ENCODE measurements at places on chromosomes 16 and 17. TPM values are rescaled to one million over a fixed set of nuclear protein-coding genes. Genes with fewer than 3 reads are reported as not detected.

The GLG1 gene
- 108 TPM for total RNA-seq

The SPNS3 gene
- not detected for total RNA-seq

The COASY gene
- 26.0 TPM for total RNA-seq

GRCh38 chr17:62763891-62764600, 44.1 kb downstream of the MARCHF10 start:
- DNase-seq = no peak

DNA sequence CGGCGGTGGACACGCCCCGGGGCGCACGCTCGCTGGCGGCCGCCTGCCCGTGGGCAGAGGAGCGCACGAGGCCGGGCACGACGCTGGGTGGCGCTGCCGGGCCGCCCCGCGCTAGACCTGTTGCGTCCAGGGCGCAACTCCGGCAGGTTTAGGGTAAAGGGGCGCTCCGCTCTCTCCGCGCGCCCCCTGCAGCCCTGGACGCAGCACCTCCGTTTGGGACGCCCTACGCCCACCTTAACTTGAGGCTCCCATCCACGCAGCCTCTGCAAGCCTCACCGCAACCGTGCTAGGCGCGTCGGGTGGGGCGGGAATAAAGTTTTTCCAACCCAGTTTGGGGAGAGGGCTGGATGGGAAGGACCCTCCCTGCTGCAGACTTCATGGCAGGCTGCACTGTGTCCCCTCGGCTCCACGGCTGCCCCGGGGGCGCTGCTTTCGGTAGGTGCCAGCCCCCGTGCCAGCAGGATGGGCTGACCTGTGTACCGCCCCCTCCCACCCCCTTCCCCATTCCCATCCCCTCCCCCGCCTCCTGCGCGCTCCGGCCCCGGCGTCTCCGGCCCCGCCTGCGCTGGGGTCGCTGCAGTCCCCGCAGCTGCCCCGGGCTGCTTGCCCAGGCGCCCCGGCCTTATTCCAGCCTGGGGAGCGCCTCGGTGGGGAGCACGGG, at the start of gene SYT17:
Gene SYT17 (plus strand): TSS at position 531 of the 661 bp plus-strand sequence. CDS start 407 bp downstream, outside the sequence.
- peak; percentile 39 for DNase-seq

DNA sequence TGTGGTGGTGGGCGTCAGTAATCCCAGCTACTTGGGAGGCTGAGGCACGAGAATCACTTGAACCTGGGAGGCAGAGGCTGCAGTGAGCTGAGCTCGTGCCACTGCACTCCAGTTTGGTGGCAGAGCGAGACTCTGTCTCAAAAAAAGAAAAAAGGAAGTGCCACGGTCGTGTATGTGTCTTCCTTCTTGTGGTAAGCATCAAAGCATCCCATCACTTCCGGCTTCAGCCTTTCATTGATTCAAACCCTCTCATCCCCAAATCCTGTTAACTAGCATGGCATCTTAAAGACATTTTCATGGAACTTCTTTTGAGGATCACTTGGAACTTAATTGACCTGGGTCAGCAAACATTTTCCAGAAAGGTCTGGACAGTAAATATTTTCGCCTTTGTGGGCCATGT, 126.2 kb downstream of the CPPED1 start:
- DNase-seq = no peak

- peak; percentile 96 for DNase-seq
Measured at GRCh38 chr16:81401035-81401950, 43.3 kb upstream of the CMIP start.

GRCh38 chr17:33363475-33363874, 70.4 kb upstream of the ASIC2 start:
- DNase-seq = no peak

DNA sequence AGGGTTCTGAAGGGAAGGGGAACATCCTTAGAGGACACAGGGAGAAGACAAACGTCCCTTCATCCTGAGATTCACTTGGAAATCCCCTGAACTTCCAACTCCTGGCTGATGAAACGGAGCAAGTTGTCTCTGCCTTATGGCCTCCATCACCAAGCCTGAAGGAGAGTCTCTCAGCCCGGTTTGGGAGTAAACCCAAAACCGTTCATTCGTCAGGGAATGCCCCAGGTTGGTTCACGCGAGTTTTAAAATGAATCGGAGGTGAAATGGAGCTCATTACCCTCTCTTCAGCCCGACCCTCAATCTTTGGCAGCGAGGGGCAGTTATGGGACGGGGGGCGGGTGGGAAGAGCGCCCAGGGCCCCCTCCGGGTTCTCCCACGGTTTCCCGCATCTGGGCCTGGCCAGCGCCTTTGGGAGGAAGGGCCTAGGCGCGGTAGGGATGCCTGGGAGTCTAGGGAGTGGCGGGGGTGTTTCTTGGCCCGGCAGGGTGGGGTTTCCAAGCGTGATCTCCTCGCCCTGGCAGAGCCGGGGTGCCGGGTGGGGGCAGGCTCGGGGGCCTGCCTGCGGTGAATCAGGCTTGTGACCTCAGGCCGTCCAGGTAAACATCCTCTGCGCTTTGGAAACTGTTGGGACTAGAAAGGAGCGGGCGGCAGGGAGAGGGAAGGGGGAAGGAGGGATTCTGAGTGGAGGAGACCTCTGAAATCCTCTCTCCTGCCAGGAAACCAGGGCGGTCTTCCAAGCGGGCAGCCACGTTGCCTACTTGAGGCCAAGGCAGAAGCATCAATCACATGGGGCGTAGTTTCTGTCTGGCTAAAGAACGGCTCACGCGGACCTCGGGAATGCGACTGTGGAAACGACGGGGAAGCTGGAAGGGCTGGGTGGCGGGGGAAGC, 24.1 kb upstream of the HOXB13 start:
- no peak for DNase-seq

DNA sequence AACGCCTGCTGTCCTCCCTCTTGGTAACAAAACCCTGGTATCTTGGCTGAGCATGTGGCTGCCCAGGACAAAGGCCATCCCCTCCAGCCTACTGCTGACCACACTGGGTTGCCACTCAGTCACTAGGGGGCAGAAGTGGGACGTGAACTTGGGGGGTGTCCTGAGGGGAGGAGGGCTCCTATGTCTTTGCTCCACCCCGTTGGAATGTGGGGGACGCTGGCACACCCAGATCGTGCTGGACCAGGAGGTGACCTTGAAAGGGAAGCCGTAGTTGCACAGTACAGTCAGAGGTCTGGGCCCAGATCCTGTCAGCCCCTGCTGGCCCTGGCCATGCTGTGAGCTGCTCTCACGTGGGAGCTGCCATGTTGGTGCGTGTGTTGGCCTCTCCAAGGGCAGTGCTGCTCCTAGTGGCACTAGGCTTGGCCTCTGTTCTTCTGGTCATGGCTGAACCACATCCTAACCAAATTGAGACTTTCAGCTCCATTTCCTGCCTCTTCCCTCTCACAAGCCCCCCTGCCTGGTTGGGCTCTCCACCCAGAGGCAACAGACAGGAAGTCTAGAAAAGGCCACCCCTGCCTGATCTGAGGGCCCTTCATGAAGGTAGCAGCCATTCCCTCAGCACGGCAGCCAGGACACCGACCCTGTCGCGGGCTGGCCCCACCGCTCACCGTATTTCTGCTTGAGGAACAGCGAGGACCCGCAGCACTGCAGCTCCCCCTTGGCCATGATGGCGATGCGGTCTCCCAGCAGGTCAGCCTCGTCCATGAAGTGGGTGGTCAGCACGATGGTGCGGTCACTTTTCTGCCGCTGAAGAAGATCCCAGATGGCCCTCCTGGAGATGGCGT, 29.0 kb upstream of the RNPS1 start:
- no peak for DNase-seq

DNA sequence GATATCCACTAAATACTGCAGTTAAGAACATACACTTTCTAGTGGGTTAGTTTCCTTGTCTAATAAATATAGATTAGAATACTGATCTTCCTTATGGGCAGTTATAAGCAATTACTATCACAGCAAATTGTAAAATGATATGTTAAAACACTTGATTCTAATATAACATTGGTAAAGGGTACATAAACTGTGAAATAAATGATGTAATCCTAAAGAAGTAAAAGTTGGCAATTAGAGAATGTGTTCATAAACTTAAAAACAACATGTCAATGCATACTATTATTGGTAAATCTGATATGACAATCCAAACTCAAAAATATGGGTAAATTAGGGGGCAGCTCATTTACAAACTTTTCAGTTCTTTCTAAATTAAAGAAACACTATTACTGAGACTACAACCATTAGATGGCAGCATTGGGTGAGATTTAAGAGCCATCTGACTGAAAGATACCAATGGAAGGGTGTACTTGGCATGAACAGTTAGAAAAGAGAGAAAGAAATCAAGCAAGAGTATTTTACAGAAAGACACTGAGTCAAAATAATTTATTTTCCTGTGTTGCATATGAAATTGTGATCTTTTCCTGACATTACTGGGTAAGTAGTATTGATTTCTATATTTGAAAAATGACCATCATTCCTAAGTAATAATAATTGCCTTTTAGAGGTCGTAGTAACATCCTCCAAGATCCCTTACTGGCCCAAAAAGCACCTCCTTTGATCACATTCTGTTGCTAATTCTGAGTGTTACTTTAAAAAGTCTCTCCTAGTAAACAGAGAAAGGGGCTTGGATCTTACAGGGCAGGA, 119.6 kb downstream of the SPAG9 start:
- peak; percentile 44 for DNase-seq

DNA sequence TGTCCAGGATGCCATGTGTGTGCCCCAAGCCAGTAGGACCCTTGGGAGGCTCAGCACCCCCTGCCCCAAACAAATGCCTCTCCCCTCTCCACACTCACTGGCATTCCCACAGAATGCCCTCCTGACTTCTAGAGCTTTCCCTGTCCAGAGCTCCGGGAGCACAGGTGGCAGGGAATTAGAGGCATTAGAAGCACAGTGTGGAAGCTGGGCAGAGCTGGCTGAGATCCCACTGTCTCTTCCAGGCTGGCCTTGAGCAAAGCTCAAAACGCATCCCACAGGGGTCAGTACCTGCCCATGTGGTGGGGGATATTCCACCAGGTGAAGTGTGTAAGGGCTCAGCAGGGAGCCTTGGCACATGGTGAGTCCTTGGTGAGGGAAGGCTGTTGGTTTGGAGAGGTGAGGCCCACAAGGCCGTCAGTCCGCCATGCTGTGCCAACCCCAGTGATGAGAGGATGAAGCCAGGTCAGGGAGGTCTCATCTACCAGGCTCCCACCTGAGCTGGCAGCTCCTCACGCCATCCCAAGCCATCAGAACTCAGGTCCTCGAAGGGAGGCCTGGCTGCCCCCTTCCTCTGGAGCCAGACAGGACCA, 18.1 kb downstream of the ENDOV start:
- DNase-seq = no peak

DNA sequence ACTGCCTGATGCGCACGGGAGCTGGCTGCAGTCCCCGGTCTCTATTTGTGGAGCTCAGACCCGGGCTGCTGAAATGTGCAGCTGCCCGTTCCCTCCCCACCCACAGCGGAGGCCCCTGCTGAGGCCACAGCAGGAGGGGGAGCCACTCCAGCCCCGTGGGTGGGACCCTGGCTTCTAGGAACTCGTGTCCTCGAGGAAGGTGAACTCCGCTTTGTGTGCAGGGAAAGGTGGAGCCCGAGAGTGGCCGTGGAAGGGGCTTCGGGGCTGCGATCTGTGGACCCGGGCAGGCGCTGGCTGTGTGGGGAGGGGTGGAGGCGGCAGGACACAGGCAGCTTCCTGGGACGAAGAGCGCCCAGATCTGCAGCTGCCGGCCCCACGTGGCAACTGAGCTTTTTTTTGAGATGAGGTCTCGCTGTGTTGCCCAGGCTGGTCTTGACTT, 2.9 kb downstream of the CCDC154 start:
- DNase-seq = no peak

Measured in mammary epithelial cell (primary cell).